Panc1 (cell line): ENCODE measurements at places on chromosomes 11 and 22. TPM values are rescaled to one million over a fixed set of nuclear protein-coding genes. Genes with fewer than 3 reads are reported as not detected.

- no peak for DNase-seq
Observed at GRCh38 chr11:82932564-82932963, 31.0 kb downstream of the DDIAS start.

DNA sequence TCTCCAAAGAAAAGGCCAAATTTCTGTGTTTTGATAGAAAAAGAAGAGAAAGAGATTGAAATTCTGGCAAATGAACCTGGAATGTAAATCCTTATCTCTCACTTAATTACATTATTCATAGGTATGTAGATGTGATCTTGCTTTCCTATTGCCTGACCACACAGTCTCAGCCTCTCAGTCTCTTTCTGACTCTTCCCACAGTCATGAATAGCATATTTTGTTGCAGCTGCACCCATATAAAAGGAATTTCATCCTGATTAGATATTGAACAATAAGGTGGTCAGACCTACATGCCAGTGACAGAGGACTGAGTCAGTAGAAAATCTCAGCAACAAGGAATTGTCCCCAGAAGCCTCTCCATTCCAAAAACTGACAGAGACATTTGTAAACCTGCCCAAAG, 62.9 kb upstream of the LRRC4C start:
- no peak for DNase-seq

- no peak for DNase-seq
Observed at GRCh38 chr11:57315491-57315890, 9.3 kb downstream of the TNKS1BP1 start.

SEC14L6 gene
- total RNA-seq, result not detected

GRCh38 chr22:48888466-48889208, 939.0 kb downstream of the BRD1 start:
- no peak for DNase-seq

RIBC2 gene
- total RNA-seq, result 2.9 TPM

DNA sequence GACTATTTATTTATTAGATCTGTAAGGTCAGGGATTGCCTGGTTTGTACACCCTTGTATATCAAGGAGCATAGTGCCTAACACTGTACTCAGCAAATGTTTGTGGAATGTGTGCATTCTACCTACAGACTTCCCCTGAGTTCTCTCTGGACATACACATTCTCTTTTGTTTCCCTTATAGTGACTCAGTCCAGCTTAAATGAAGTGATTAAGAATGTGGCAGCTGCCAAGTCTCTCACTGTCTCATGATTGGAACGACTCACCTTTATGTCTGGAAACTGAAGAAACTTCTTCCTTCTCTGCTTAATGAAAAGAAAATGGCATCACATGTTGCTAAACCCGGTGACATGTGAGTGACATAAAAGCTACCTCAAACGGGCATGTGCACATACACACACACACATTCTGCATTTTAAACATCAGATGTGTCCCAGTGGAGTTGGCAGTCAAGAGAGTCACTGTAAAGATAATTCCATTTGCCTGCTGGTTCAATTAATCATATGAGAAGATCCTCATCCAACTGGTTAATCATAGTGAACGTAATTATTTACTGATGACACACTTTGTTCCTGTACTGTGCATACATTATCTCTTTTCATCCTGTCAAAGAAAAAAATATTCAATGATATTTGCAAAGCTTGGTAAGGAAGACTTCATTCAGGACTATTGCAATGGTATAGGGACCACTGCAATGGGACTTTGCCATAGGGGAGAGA, 42.8 kb downstream of the GLYAT start:
- DNase-seq, result no peak

DNA sequence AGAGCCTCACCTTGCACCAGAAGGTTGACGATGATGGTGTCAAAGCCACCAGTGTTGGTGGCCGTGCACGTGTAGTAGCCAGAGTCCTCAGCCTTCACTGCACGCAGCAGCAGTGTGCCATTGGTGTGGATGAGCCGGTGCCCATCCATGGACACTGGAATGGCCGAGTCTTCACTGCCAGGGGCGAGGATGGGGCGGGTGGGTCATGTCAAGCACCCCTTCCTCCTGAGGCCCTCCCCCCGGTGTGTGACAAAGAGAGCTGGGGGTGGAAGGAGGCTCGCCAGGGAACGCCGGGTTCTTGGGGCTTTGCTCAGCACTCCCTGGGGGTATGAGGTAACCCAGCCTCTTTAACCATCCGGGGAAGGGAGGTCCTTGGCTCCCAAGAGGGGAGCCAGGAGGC, 111.6 kb downstream of the CEP164 start:
- no peak for DNase-seq

PKDREJ gene
- total RNA-seq, result not detected

GRCh38 chr11:125188021-125188420, 23.5 kb downstream of the PKNOX2 start:
- no peak for DNase-seq

RBM7 gene
- 35.2 TPM for total RNA-seq

GRCh38 chr11:13109616-13110015, 100.5 kb downstream of the RASSF10 start:
- no peak for DNase-seq

GRCh38 chr11:72602250-72602904, 71.8 kb downstream of the PDE2A start:
- DNase-seq, result no peak

DNA sequence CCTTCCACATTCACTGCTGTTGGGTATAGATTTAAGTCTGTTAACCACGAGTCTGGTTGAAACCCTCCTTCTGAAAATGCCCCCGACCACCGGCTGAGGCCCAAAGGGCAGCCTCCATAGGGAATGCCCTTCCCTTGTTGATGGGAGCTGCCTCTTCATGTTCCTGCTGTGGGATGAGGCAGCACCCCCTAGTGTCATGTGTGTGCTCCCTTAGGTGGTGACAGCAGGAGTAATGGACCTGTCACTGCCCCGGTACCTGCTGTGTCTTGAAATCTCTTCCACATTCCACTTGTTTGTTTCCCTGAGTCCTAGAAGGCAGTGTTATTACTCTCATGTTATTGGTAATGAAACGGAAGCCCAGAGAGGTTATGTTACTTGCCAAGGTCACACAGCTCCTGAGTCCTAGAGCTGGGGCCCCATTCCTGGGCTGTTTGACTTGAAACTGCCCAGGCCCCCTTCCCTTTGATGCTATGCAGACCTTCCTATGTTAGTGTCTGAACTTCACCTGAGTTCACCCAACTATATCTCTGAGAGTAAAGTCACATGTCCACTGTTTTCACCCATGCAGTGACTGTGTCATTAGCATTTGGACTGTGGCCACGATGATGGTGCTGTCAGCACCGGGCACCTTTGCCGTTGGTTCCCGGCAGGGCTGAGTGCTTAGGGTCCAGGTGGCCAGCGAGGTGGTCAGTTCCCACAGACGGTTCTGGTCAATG, 234.3 kb downstream of the TBC1D22A start:
- DNase-seq, result no peak

ANO9 gene
- 61.4 TPM for total RNA-seq

GRCh38 chr11:77147668-77148321, 19.7 kb downstream of the MYO7A start:
- DNase-seq, result no peak

ABCG4 gene
- total RNA-seq, result 0.39 TPM
